Subcutaneous adipose tissue (tissue), 4 donors: ENCODE measurements at places on chromosomes 1 and 21. TPM values are rescaled to one million over a fixed set of nuclear protein-coding genes. Genes with fewer than 3 reads are reported as not detected.

Gene KRTAP12-2
- not detected for total RNA-seq

Gene FCRL1
- total RNA-seq: 1.3 TPM

Gene OR2T11
- not detected for total RNA-seq

Gene HLX
- total RNA-seq: 11.9 TPM

Gene TRAF3IP3
- total RNA-seq: 0.94 TPM
